ENCODE measurements at places on chromosomes 7 and 10.

DNA sequence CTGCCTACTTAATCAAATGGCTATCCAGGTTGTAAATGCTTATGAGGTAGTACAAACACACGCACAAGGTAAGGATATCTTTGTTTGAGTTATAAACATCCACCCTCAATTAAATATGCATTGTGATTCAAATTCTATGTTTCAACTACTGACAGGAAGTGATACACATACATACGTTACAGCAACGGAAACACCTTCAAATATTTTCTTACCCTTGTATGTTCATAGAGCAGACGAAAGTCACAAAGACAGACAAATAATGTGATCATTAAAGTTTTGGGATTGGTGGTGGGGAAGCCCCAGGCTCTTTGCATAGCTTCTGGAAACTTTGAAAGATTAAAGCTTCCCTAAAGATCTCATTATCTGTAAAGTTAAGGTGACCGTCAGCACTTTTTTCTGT lies 521.0 kb downstream of the PARD3 start:
- DNase-seq, result no peak

DNA sequence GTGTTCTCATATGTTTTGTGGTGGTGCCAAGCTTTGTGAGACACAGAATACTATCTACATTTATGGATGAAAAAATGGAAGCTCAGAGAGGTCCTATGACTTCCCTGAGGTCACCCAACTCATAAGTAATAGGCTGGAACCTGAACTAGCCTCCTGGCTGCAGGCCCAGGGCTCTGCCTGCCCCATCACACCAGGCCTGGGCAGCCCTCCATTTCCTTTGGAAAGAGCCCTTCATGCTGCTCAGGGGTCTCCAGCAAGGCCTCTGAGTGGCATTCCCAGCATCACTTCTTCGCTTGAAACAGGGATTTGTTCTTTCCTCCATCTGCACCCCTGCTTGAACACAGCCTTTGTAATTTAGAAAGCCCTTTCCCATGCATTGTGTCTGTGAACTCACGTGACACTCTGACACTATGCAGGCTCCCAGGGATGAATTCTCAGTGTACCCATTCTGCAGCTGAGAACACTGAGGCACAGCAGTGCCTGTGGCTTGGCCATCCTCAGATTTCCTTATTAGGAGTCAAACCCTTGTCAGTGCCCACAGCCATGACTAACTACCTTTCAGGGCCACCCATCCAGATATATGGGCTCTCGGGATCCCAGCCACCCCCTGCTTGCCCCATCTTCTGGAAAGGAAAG lies 127.8 kb upstream of the PPIF start:
- no peak for DNase-seq

GRCh38 chr7:116576350-116577319 lies 51.8 kb downstream of the CAV1 start:
- DNase-seq, result no peak

GRCh38 chr10:62626817-62627216 lies 177.7 kb upstream of the ADO start:
- DNase-seq, result no peak

DNA sequence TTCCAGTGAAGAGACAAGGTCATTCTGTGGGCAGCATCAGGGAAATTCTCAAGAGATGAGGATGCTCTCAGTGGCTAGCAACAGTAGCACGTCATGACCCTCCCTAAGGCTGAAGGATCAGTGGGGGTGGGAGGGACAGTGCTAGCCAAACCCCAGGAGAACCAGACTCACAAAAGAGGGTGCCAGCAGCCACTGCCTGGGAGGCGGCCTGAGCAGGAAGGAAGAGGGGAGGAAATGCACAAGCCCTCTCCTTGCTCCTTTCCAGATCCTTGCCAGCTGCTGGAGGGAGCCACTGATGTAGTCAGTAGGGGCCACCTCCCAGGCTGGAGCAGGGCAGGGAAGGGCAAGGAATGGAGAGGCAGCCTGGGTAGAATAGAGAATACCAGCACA lies 302.7 kb downstream of the RPS24 start:
- DNase-seq, result no peak

DNA sequence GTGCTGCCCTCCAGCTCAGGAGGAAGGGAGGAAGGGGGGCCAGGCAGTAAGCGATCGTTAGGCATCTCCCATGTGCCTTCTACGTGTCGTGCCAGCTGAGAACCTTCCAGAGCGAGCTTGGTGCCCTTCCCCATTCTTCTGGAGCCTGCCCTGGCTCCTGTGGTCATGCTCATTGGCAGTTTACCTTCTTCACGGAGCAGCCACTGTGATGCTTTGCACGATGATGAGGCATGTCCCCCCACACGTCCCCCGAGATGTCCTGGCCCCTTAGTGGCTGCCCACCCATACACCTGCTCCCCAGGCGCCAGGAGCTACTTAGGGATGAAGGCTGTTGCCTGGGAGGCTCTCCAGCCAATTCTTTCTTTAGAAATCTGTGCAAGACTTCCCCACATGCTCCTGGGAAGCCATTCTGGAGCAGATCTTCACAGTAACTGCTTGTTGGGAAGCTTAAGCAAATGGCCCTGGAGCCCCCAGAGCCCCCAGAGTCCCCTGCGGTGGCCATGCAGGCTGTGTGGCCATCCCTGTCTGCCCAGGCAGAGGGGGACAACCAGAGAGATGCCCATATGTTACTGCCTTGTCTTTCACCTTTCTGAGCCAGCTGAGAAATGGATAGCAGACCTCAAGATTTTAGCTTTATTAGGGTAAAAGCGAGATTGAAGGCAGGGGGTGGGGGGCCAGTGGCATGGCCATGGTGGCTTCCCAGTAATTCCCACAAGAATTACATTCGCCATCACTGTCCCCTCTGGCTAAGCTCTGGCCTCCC lies 199.0 kb downstream of the EBF3 start:
- DNase-seq, result no peak

GRCh38 chr7:111056371-111056770 lies 34.6 kb upstream of the LRRN3 start:
- no peak for DNase-seq

DNA sequence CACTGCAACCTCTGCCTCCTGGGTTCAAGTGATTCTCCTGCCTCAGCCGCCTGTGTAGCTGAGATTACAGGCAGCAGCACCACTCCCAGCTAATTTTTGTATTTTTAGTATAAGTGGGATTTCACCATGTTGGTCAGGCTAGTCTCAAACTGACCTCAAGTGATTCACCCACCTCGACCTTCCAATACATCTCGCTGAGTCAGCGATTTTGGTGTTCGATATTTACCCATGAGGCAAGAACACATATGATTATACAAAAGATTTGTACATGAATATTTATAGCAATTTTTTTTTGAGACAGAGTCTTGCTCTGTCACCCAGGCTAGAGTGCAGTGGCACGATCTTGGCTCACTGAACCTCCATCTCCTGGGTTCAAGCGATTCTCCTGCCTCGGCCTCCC lies 19.8 kb downstream of the PNLIP start:
- no peak for DNase-seq

GRCh38 chr10:43026039-43026973 lies 50.6 kb upstream of the RET start:
- DNase-seq, result no peak

DNA sequence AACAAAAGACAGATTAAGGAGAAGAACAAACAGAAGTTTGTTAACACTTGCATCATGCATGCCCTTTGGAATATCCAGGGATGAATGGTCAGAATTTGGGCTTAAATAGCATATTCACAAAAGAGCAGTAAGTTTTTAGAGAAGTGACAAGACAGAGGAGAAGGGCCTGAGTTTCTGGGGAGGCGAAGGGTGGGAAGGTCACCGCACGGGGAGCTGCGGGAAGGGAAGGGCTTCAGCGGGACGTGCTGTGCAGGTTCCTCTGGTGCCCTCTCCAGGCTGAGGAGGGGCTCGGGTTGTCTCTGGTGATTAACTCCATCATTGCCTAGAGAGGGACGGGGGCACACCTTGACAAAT lies 10.4 kb upstream of the ZNF22 start:
- DNase-seq, result no peak

DNA sequence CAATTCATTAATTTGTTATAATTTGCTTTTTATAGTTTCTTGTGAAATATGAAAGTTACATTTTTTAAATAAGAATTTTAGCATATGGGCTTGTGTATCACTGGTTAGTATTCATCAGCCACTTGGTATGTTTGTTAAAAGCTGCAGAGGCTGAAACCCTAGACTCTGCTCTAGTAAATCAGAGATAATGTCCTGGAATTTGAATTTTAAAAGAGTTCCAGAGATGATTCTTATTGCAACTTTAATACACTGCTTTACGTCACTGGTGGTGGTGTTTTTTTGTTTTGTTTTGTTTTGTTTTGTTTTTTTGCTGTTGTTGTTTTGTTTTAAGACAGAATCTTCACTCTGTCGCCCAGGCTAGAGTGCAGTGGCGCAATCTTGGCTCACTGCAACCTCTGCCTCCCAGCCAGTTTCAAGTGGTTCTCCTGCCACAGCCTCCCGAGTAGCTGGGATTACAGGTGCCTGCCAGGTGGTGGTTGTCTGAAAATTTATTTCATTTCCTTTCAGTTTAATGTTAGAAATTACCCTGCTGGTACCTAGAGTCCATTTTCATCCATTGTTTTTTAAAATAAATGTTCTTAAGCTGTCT lies 43.8 kb downstream of the PTPN12 start:
- no peak for DNase-seq

- DNase-seq, result no peak
Measured at GRCh38 chr10:76440426-76440825, 1009.0 kb downstream of the LRMDA start.

DNA sequence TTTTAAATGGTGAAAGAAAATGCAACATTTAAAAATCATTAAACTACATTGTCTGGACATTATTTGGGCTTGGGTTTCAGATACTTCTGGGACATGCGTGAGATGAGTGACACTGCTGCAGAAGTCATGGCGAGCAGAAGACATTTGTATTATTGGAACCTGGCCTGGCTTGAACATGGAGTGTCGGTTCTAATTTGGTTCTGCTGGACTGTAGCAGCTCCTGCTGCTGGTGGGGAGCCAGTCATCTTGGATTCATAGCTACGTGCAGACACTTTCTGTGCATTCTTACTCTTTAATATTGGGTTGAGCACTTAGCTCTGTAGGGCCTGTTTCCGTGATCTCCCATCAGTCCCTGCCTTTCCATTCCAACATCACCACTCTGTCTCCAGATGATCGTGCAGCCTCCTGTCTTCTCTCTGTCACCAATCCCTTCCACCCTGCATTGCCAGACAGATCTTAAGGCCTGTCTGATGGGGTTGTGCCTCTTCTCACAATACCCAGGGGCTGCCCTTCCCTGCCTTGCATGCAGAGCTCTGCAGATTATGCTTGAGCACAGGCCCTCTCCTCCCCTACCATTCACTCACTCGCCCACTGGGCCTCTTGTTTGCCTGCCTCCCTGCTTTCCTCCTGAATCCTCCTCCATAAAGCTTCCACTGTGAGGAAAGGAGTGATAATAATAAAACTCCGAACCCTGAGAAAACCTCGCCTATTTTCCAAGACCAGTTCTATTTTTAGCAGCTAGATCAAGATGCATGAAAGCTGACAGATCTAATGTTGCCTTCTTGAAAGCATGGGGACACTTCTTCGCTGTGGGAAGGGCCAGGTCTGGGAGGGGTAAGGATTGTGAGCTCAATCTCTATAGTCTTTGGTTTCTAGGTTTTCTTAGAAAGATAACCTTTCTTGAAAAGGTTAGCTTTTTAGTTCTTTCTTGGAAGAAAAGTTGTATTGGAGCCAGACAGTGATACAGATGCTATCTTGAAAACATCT lies 32.9 kb downstream of the CELF2 start:
- no peak for DNase-seq

- no peak for DNase-seq
Measured at GRCh38 chr7:21076574-21076973, 289.9 kb upstream of the SP8 start.

DNA sequence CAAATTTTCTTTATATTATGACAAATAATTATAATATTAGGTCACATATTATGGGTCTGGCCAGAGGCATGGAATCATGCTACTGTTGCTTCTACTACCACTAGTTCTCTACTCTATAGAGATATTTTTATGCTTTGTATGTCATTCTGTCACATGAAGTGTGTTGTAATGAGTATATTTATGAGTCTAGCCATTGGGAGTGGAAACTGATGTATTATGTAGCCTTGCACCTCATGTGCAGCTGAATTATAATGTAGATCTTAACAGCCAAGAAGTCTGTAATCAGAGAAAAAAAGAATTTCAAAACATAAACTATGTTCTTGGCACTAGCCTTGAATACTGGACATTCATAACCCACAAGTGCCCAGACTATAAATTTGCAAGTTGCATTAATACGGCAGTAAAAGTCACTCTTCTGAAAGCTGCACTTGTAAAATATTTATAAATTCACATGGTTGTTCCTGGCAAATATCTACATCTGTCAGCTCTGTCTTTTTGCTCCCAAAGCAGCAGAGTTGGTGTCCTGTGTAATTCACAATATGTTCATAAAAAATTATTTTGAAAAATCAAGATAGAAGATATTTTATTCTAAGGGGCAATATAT lies 48.6 kb upstream of the SKAP2 start:
- DNase-seq, result no peak

DNA sequence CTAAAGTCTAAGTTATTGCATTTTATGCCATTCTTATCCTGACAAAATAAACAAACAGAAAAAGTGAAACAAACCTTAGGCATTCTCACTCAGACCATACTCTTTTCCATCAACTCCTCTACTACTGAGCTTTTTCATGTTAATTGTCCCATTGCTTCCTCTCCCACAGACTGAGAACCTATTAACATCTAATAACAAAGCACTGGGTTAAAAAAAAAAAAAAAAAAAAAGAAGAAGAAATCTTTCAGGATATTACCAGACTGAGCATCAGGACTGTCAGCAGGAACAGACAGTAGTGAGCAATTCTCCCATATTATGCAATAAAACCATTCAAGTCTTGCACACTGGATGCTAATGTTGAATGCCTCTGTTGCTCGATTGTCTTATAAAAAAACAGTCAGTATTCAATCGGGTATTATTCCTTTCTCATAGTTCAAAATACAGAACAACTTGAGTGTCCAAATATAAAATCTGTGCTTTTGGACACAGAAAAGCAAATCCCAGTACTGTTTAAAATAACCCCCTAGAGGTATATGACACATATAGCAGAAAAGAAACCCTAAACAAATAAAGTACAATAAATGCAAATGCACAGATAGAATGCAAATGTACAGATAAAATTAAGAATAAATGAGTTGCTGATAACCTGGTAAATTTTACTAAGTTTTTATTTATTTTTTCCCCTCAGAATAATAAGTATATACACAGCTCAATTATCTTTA lies 531.3 kb upstream of the LRRTM3 start:
- no peak for DNase-seq

DNA sequence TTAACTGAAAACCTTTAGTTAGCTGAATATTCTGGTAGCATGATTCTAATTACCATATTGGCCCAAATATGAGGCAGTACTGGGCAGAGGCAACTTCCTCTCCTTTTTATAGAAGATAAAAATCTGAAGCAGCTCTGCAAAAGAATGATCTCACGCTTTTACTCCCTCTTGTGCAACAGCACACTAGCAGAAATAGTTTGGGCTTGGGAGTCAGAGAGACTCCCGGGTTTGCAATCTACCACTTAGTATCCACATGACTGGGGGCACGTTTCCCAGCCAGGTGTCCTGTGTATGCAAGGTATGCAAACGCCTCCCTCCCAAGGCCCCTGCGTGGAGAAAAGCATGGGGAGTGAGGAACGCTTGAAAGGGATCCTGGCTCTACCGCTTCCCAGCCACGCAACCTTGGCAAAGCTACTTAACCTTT lies 47.2 kb upstream of the RHEB start:
- no peak for DNase-seq

GRCh38 chr10:13633689-13634088 lies 46.9 kb downstream of the PRPF18 start:
- DNase-seq, result no peak

- DNase-seq, result no peak
Measured at GRCh38 chr7:135706858-135707569, 21.0 kb downstream of the SLC13A4 start.
